ENCODE measurements at places on chromosomes 5 and 9.

DNA sequence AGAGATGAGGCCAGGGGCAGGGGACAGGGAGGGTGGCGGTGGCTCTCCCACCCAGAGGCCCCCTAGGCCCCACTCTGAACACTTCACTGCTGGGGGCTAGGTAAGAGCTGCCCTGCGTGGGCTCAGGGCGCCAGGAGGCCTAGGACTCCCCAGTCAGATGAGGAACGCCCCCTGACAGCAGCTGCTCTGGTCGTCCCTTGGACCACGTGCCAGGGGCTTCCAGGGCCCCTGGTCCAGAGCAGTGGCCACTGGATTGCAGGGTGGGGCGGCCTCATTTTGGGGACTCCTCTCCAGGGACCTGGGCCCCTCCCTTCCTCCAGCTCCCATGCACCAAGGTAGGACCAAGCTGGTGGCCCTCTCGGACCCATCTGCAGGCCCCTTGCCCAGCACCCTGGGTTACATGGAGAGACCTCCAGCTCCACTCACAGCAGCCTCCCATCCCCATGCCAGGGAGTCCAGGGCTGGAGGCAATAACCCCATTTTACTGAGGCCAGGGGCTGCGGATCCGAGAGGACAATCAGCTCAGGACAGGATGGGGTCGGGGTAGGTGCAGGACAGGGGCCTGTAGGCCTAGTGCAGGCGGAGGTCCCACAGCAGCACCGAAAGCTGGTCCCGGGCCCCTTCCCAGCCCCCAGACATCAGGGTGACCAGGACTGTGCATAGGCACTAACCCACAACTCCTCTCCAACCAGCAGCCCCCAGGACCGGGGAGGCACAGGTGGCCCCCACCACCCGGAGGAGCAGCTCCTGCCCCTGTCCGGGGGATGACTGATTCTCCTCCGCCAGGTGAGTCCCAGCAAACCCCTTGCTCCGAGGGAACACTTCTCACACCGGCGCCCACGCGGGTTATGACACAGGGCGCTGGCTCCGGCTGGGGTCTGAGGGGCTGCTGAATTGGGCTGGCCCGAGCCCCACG is 1.5 kb downstream of the EGFL7 start:
- DNase-seq: no peak

DNA sequence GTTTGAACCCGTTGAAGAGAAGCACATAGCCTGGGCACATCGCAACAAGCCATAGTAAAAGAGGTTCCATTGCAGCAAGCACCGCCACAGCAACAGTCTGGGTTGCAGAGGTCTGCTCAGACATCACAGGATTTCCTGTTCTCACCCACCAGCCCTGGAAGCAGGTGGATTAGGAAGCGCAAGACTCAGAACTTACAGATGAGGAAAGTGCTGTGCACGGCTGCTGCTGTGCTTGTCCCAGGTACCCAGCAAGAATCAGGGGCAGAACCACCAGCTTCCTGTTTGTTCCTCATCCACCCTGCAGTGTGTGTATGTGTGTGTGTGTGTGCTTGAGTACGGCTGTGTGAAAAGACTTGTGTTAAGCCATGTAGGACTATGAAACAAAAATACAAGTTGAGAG is 124.7 kb upstream of the IRX2 start:
- no peak for DNase-seq

DNA sequence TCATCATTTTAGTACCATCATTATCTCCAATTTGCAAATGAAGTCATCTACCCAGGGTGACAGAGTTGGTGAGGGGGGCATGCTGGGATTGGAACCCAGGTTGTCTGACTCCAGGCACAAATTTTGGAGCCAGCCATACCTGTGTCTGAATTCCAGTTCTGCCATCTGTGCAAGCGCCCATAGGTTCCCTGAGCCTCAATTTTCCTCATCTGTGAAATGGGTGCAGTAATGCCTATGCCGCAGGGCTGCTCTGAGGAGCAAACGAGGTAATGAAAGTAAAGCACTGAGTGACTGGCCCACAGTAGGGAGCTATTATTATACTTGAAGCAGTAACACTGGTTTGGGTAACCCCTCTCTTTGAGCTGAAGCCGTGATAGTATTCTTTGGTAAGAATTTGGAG is 49.6 kb downstream of the SH3PXD2B start:
- DNase-seq: no peak

DNA sequence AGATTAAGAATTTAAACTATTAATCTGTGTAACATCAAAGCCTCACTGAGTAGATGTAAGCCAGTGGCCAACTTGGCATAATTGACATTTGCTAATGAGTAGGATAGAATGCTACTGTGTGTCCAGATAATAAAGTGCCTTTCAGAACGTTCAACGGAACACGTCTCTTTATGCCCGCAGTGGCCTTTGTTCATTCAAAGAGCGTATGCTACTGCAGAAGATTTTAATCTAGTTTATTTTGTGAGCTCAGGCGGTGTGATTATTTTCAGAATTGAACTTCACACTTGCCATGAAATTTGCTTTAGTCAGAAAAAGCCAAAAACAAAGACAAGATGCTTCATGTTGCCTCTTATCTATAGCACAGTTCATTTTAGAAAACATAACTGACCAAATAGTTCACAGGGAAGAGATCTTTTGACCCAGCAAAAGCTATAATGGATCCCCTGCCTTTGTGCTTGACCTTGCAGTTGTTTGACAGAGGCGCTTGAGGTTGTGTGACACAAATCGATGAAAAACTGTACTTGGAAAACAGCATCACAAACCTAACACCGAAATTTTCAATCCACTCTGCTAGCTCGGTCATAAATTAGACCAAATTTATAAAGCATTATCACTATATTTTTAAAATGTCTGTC is 530.9 kb upstream of the TYRP1 start:
- DNase-seq: no peak

DNA sequence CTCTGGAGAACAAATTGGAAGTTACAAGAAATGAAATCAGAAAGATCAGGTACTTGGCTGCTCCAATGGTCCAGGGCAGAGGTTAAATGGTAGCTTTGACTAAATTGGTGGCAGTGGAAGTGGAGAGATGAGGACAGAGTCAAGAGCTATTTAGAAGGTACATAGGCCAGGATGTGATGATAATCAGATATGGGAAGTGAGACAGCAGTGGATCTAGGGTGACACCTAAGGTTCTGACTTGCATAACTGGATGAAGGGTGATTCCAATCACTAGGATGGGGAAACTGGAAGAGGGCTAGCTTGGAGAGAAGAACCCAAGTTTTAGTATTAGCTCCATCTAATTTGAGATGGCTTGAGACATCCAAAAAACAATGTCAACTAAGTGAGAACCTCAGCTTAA is 24.0 kb upstream of the NDUFB6 start:
- no peak for DNase-seq

- DNase-seq: no peak
These were observed 432 bp downstream of the STARD4 start for GRCh38 chr5:111511831-111512374.

GRCh38 chr5:33206962-33207506 is 233.7 kb upstream of the TARS1 start:
- no peak for DNase-seq

GRCh38 chr5:26662806-26663360 is 375.5 kb downstream of the CDH9 start:
- no peak for DNase-seq

GRCh38 chr5:167036585-167036984 is 1254.9 kb upstream of the WWC1 start:
- no peak for DNase-seq

DNA sequence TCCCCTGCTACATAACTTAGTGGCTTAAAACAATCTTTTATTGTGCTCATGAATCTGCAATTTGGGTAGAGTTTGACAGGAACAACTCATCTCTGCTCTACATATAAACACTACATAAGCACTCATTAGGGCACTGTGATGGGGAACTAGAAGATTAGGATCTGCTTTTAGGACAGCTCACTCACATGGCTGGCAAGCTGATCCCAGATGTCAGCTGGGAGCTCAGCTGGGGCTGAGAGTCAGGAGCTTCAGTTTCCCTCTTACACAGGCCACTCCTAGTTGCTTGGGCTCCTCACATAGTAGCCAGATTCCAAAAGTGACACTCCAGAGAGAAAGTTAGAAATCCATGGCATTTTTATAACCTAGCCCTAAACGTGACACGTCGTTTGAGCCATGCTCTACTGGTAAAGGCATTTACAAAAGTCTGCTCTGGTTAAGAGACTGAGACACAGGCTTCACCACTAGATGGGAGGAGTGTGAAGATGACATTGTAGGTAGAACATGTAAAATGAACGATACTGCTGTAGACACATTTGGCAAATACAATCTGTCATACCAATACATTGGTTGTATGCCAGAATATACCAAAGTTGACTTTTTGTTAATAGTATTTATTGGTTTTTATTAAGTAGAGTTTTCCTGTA is 23.6 kb downstream of the SCAI start:
- DNase-seq: no peak

DNA sequence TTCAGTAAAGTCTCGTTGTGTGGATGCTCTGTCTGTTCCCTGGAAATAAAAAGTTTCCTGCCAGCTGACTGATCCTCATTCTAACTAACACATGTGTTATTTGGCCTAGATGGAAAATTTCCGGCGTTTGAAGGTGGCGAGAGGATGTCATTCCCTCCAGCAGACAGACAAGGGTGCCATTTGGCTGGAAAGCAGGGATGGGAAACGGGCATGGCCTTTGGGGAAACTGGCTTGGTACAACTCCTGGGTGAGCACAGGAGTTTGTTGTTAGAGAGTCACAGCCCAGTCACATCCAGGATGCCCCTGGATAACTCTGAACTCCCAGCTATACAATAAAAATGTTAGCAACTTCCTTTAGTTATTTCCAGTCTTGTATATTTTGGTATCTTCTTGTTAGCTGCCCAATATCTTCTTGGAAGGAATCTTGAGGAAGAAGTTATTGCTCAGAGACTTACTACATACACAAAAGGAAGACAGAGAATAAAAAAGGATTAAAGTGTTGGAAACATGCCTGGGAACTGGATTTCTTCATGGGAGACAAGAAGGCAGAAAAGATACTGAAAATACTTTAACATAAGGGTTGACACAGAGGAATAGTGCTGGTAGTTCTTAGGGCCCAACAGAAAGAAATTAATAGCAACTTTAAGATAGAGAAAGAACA is 41.9 kb downstream of the TEK start:
- DNase-seq: no peak

Measured in activated naive CD8-positive, alpha-beta T cell treated with anti-CD3 and anti-CD28 coated beads, Interleukin-2, amount 50 U/mL, for 16 hours (primary cell).